Activated CD8-positive, alpha-beta T cell treated with anti-CD3 and anti-CD28 coated beads, Interleukin-2, amount 10 ng/mL, durations not matched to agents 7 days and 5 days (primary cell): ENCODE measurements at places on chromosomes 1 and 21. TPM values are rescaled to one million over a fixed set of nuclear protein-coding genes. Genes with fewer than 3 reads are reported as not detected.

DNA sequence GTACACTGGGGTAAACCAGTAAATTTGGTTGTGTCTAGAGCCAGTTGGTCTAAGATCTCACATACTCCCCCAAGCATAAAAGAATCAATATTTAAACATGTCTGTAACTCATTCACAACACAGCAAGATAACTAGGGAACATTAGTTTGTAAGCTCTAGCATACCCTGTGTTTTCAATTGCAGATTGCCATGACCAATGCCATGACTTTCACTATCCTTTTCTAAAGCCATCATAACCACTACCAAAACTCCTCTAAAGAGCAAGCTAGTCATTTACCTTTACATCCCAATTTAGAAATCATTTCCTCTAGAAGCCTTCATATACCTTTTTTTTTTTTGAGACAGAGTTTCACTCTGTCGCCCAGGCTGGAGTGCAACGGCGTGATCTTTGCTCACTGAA lies 56.5 kb upstream of the PLA2G4A start:
- no peak overlapping the region for H3K4me3 ChIP-seq
- no peak for DNase-seq
- H3K27me3 ChIP-seq: no peaks in the 10 kb centered on the region
- H3K36me3 ChIP-seq: no peaks in the 10 kb centered on the region
- no peak overlapping the region for H3K27ac ChIP-seq
- peaks cover 1% of the 10 kb centered on the region for H3K4me1 ChIP-seq

CLCA4 gene
- total RNA-seq: not detected

DNA sequence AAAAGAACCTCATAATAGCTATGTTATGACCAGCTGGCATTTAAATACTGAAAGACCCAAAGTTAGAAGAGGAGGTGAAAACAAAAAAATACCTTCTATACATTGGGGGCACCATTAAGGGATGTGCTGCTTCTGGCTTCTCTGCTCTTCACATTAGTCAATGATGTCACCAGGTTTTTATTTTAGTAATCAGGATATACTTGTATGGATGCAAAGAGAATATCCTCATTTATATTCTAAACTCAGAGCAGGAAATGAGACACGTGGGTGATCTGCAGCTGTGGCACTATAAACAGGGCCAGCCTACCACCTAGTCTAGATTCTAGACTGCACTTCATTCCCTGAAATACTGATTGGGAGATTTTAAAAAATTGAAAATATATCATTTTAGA lies 51.2 kb downstream of the WLS start:
- no peak for DNase-seq
- no peaks in the 10 kb centered on the region for H3K36me3 ChIP-seq
- no peaks in the 10 kb centered on the region for H3K27me3 ChIP-seq
- no peaks in the 10 kb centered on the region for H3K4me1 ChIP-seq
- no peak overlapping the region for H3K27ac ChIP-seq

DNA sequence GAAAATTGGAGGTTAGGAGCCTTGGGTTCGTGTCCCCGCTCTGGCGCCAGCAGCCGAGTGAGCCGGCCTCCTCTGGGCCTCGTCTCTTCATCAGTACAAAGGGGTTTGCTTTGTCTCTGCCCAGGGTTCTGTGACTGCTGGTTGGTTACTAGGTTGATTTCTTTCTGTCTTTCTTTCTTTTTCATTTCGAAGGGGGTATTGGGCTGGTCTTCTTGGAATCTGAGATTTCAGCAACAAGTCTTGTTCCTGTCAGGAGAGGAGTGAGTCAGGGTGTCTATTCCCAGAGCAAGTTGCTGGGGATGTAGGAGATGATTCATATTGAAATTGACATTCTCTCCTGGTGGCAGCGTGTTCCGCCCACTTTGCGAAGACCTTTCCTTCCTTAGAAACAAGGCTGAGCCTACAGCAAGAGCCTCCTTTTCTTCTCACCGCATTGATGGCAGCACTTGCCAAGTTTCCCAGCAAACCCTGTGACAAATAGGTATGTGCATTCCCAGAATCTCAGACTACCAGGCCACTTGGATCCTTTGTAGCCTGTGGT lies 79.2 kb downstream of the MAN1C1 start:
- H3K27me3 ChIP-seq: peaks cover 3% of the 10 kb centered on the region
- DNase-seq: no peak
- H3K36me3 ChIP-seq: peaks cover 3% of the 10 kb centered on the region
- no peak overlapping the region for H3K27ac ChIP-seq

GRCh38 chr1:41325801-41326200 lies 35.4 kb upstream of the FOXO6 start:
- H3K4me3 ChIP-seq: no peak overlapping the region
- H3K27ac ChIP-seq: no peak overlapping the region
- H3K4me1 ChIP-seq: no peaks in the 10 kb centered on the region
- no peak for DNase-seq
- peaks cover 3% of the 10 kb centered on the region for H3K27me3 ChIP-seq
- no peaks in the 10 kb centered on the region for H3K36me3 ChIP-seq

RHD gene
- 0.10 TPM for total RNA-seq

SMYD3 gene
- 22.7 TPM for total RNA-seq

KCNT2 gene
- total RNA-seq: not detected

OVAAL gene
- total RNA-seq: not detected

GRCh38 chr1:37415611-37416244 lies 58.7 kb upstream of the ZC3H12A start:
- H3K27me3 ChIP-seq: peaks cover 2% of the 10 kb centered on the region
- no peaks in the 10 kb centered on the region for H3K36me3 ChIP-seq
- H3K4me3 ChIP-seq: no peak overlapping the region
- no peak for DNase-seq

PROK1 gene
- total RNA-seq: not detected

TRAF3IP3 gene
- total RNA-seq: 322 TPM

GRCh38 chr1:19080721-19081120 lies 124.2 kb upstream of the IFFO2 start:
- no peak for DNase-seq
- no peak overlapping the region for H3K4me3 ChIP-seq
- no peaks in the 10 kb centered on the region for H3K27me3 ChIP-seq

DNA sequence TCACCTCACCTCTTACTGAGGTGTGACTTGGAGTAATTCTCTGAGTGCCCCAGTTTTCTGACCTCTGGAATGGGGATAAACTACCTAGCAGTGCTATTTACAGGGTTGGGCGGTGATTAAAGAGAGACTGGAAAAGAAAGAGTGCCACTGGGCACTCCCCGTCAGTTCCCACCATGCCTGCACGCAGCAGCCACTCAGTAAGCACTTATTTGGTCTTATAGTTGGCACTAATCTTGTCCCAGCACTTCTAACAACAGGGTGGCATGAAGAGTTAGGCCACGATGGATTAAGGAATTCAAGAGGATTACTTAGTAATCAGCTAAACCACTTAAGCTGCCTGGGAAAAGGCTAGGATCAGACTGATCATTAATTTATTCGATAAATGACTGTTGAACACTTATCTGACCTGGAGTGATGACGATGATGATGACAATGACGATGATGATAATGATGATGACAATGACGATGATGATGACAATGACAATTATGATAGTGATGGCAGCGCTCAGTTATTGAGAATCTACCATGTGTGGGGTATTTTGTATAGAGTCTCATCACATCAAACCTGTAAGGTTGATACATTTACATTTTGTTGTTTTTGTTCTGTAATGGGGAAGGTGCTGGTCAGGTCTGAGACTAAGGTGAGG lies 5.4 kb downstream of the CITED4 start:
- H3K27ac ChIP-seq: no peak overlapping the region
- H3K4me3 ChIP-seq: no peak overlapping the region
- H3K36me3 ChIP-seq: peaks cover 3% of the 10 kb centered on the region
- no peak for DNase-seq

GRCh38 chr1:28326984-28327383 lies 1.9 kb upstream of the MED18 start:
- no peak overlapping the region for H3K4me3 ChIP-seq
- DNase-seq: no peak
- H3K36me3 ChIP-seq: peaks cover 23% of the 10 kb centered on the region
- H3K27me3 ChIP-seq: peaks cover 2% of the 10 kb centered on the region
- peak overlapping the region; percentile 12 for H3K27ac ChIP-seq
- peaks cover 28% of the 10 kb centered on the region for H3K4me1 ChIP-seq

DNA sequence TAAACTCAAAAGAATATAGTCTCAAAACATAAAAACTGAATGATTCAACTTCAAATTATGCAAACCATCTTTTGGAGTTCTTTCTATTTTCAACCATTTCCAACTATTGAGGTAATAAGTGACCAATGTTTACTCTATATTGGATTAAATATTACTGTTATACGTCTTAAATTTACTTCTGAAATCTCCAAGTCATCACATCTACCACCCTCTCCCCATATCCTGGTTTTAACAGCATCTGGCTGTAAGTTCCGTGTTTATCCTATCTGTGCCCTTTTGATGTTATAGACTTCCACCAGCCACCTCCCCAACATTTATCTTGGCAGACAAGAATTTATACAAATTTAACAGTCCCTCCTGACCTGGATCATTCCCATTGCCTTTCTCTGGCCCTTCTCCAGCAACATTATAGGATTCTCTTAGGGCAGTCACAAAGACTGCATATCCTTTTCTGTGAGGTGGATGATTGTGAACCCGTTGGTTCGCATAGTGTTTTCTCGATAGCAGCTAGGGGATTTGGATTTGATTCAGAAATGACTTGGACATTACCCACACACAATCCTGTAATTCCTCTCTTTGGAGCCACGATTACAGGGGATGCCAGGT lies 313.4 kb upstream of the FMN2 start:
- no peak for DNase-seq
- H3K36me3 ChIP-seq: no peaks in the 10 kb centered on the region
- H3K4me1 ChIP-seq: peaks cover 2% of the 10 kb centered on the region
- H3K27ac ChIP-seq: no peak overlapping the region
- H3K4me3 ChIP-seq: no peak overlapping the region

SCAMP3 gene
- total RNA-seq: 84.2 TPM
